GM13977 (cell line): ENCODE measurements at places on chromosomes 1 and 21.

- no peak for DNase-seq
Measured at GRCh38 chr1:34984435-34984792, 733 bp downstream of the TMEM35B start.

DNA sequence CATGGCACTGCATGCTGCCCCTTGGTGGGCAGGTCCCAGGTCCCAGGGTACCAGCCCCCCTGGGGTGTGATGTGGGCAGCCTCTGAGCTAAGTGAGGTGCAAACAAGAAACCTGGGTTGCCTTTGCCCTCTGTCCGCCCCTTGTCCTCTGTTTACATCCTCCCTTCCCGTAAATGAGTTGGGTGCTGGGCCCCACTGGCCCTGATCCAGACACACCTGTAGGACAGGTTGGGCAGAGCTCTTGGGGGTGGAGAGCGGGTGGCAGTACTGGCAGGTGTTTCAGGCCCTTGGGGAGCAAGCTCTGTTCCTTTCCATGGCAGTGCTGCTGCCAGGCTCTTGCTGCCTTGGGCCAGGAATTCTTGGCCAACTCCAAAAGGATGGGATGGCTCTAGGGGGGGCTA is 35.8 kb downstream of the ELF3 start:
- no peak for DNase-seq

DNA sequence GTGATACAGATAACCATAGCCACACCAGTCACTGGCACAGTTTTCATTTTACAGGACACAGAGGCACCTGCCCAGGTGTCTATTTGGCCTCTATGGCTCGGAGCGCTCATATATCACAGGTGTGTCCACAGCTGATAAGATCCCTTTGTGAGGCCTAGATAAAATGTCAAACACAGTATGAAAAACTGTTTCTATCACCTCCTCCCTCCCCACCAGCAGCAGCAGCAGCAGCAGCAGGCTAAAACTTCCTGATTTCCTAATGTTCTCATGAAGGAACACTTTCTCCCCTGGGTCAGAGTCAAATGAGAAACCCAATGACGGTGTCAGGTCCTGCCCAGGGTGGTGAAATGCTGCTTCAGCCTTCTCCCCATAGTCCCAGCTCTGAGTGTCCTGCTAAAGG is 24.4 kb downstream of the ELAPOR1 start:
- no peak for DNase-seq

GRCh38 chr1:237166593-237167101 is 124.7 kb downstream of the RYR2 start:
- no peak for DNase-seq

GRCh38 chr1:178509414-178510007 is 3.4 kb upstream of the TEX35 start:
- DNase-seq, result no peak

DNA sequence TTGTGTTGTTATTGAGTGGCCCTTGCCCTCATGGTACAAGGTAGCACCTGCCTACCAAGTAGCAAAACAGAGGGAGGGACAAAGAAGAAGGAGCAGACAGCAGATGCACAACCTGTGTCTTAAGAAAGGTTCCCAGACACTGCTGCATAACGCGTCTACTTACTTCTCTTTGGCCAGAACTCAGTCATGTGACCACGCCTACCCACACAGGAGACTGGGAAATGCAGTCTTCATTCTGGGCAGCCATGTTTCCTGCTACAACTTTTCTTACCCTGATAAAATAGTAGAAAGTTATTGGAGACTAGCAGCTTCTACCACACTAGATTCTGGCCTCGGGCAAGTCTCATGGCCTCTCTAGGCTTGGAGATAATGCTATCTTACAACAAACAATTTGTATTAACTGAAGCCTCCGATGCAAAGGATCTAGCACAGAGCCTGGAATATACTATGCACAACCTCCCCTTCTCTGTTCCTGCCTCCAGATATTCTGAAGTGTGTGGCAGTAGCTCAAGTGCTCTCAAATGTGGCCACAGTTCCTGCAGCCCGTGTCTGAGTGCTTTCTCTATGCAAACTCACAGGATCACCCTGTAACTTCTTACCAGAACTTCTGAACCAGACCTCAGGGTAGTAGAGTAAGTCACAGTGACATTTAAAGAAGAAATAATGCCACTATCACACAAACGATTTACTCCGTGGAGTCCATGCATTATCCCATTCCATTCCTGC is 34.1 kb upstream of the BTG2 start:
- DNase-seq, result peak; percentile 72

GRCh38 chr1:199396456-199396855 is 631.1 kb upstream of the NR5A2 start:
- no peak for DNase-seq

DNA sequence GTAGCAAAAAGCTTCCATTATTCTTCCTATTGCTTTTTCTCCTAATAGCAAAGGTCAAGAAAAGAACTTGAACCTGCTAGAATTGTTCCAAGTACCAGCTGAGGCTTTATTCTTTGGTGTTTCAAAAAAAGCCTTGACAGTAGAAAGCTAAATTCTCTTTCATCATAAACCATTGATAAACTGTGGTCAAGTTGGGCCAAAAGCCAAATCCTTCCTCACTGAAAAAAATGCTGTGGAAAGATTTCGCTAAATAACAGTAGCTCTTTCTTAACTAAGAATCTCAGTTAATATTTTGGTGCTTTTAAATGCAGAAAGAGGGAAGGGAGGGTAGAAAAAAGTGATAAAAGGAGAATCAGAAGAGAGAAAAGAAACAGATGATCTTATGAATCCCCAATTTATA is 14.0 kb upstream of the JAM2 start:
- DNase-seq, result no peak

GRCh38 chr1:154935749-154936554 is 567 bp downstream of the PMVK start:
- no peak for DNase-seq

DNA sequence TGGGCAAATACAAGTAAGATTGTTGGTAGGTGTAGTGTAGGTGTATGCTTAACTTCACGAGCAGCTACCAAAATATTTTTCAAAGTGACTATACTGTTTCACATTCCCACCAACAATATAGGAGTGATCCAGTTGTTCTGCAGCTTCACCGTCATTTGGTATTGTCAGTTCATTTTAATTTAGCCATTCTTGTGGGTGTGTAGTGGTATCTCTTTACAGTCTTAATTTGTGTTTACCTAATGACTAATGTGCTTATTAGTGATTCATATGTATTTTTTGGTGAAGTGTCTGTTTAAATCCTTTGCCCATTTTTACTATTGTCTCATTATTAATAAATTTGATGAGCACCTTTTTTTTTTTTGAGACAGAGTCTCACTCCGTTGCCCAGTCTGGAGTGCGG is 35.4 kb downstream of the RCSD1 start:
- DNase-seq, result no peak

GRCh38 chr1:111402083-111402482 is 25.5 kb downstream of the OVGP1 start:
- no peak for DNase-seq

DNA sequence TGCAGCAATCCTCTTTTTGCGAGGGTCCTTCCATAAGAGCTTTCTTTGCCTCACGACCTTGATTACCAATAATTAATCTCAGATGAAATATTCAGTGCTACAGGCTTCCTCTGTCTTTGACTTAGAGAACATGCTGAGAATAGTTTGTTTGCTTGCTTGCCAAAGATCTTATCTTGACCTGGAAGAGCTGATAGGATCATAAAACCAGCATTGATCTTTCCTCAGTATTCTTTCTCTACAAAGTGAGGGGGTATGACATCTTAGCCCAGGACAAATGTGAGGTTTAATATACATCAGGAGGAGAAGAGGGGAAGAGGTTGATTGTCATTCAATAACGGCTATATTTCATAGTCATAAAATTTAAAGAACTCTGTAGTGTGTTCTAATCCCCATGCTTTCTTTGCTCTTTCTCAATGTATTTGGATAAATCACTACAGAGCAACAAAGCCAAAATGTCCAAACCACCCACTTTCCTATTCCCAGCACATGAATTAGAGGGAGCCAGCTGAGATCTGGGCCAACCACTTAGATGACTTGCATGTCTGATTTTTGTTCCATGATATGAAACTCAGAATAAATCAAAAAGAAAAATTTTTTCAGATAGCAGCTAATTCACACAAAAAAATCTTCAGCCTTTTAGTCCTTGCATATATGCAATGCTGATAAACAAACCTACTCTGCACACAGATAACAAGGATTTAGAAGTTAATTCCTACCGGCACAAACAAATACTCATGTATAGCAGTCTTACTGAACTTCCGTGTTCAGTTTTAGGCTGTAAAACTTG is 50.5 kb upstream of the IPO9 start:
- DNase-seq, result no peak

DNA sequence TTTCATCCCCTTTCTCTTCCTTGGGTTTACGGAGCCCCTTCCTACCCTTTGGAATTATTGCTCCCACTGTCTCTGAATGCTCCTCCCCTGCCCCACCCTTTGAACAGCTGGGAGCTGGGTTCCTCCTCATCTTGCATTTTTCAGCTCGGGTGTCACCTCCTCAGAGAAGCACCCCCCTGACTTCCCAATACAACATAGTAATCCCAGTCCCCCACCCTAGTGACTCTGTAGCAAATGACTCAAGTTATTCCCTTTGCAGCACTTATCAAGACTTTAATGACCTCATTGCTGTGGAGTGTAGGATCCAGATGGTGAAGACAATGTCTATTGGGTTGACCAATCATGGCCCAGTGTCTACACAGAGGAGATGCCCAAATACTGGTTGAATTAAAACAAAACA is 8.9 kb upstream of the VWA5B1 start:
- no peak for DNase-seq

DNA sequence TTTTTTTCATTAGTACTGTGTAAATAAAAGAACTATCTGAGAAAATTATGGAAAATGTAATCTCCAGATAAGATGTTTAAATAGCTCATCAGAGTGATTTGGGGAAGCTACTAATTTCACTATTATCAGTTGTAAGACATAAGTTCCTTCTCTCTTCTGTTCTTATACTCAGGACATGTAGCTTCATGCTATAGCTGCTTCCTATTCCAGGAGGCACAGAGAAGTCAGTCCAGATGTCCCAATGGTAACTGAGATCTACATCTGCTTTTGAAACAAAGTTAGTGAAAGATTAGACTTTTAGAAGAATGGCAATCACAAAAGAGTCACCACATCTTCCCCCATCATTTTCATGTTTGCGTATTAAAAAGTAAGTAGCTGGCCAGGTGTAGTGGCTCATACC is 5.6 kb downstream of the MAP3K21 start:
- no peak for DNase-seq

DNA sequence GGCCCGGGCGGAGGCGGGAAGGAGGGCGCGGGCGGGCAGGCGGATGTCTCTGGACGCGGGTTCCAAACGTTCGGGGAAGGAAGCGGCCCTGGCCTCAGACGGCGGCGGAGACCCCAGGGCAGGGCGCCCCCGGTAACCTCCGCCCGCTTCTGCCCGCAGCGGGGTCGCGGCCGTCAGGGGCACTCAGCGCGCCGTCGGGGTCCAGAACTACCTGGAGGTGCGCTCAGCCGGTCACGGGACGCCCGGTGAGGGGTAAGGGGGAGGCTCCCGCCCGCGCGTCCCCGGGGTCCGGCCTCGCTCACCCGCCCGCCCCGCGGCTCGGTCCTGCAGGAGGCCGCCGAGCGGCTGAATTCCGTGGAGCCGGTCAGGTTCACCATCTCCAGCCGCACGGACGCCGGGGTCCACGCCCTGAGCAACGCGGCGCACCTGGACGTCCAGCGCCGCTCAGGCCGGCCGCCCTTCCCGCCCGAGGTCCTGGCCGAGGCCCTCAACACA is 406 bp downstream of the PUSL1 start:
- peak; percentile 59 for DNase-seq
